Activated CD4-positive, alpha-beta T cell treated with anti-CD3 and anti-CD28 coated beads for 36 hours (primary cell): ENCODE measurements at places on chromosomes 4 and X. TPM values are rescaled to one million over a fixed set of nuclear protein-coding genes. Genes with fewer than 3 reads are reported as not detected.
A peak's percentile ranks its signal among the peaks of the same experiment; 100 is the strongest.

GRCh38 chr4:22762548-22762947 lies 69.8 kb downstream of the GBA3 start:
- no peak overlapping the region for H3K27ac ChIP-seq
- DNase-seq, result no peak
- H3K4me1 ChIP-seq, result no peaks in the 10 kb centered on the region

DNA sequence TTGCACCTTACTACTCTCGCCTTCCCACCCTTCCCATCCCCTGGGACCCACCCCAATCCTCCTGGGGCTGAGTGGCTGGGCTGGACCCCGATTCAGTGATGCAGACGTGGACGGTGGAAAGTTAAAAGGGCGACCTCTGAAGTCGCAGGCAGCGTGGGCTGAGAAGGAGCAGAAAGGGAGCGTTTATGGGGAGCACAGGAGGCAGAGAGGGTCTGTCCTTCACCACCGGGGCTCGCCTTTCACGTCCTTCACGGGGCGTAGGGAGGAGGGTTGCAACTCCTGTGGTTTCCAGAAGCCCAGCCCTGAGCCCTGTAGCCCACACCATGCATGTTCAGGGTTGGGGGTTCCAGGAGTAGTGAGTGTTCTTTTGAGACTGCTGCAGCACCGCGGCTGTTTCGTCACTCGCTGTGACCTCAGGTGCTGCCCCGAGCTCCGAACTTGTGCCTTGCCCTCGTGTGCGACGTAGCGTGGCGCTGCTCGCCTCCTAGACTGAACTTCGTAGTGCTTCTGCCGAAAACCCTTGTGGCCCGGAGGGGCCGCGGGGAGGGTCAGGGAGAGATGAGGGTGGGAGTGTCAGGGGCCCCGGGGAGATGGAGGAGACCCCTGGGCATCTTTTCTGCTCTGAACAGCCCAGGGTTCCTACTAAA lies 1.6 kb downstream of the NHS start:
- DNase-seq, result peak; percentile 50
- H3K4me3 ChIP-seq, result peak overlapping the region; percentile 43
- H3K36me3 ChIP-seq, result no peaks in the 10 kb centered on the region
- peaks cover 35% of the 10 kb centered on the region for H3K27me3 ChIP-seq
- H3K27ac ChIP-seq, result no peak overlapping the region
- peaks cover 13% of the 10 kb centered on the region for H3K4me1 ChIP-seq

DNA sequence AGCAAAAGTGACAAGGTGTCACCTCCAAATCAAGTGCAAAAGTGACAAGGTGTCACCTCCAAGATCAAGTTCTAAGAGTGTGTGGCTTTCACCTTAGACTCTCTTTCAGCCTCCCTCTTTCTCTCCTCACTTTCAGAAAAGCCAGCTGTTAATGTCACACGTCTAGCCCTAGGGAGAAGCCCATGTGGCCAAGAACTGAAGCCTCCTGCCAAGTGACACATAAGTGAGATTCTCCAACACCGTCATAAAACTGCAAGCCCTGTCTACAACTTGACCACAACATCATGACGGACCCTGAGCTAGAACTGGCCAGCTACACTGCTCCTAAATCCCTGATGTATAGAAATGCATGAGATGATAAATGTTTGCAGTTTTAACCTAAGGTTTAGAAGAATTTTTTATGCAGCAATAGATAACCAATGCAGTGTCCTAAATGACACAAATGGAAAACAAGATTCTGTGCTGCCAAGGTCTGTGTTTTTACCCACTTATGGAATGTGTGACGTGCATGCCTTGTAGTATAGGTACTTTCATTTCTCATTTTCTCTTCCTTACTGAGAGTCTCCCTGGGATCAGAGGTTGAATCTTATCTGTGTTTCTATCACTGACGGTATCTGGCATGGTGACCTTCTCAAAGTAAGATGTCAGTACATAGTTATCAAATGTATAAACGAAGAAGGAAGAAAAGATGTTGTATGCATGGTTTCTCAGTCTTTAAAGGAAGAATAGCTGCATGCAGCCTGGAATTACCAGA lies 25.0 kb downstream of the NLGN4X start:
- H3K27me3 ChIP-seq, result no peaks in the 10 kb centered on the region
- DNase-seq, result no peak
- no peak overlapping the region for H3K4me3 ChIP-seq
- no peaks in the 10 kb centered on the region for H3K36me3 ChIP-seq

DNA sequence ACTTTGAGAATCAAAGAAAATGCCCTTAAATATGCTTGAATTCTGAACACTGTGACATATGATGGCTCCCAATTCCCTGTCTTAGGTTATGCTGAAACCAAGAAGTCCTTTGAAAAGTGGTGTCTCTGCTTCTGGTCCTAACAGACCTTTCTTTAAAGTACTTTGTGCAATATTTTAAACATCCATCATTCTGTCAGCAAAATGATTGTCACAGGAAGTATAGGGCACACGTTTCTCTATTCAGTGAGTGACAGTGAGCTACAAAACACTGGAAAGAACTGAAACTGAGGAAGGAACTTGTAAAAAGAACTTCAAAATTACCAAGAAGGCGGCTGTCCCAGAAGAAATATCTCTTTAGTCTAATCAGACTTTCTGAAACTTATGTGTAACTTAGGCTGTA lies 12.2 kb upstream of the NUP54 start:
- H3K36me3 ChIP-seq, result peaks cover 6% of the 10 kb centered on the region
- H3K27ac ChIP-seq, result no peak overlapping the region
- H3K27me3 ChIP-seq, result no peaks in the 10 kb centered on the region
- no peaks in the 10 kb centered on the region for H3K4me1 ChIP-seq
- no peak for DNase-seq
- H3K4me3 ChIP-seq, result no peak overlapping the region

DNA sequence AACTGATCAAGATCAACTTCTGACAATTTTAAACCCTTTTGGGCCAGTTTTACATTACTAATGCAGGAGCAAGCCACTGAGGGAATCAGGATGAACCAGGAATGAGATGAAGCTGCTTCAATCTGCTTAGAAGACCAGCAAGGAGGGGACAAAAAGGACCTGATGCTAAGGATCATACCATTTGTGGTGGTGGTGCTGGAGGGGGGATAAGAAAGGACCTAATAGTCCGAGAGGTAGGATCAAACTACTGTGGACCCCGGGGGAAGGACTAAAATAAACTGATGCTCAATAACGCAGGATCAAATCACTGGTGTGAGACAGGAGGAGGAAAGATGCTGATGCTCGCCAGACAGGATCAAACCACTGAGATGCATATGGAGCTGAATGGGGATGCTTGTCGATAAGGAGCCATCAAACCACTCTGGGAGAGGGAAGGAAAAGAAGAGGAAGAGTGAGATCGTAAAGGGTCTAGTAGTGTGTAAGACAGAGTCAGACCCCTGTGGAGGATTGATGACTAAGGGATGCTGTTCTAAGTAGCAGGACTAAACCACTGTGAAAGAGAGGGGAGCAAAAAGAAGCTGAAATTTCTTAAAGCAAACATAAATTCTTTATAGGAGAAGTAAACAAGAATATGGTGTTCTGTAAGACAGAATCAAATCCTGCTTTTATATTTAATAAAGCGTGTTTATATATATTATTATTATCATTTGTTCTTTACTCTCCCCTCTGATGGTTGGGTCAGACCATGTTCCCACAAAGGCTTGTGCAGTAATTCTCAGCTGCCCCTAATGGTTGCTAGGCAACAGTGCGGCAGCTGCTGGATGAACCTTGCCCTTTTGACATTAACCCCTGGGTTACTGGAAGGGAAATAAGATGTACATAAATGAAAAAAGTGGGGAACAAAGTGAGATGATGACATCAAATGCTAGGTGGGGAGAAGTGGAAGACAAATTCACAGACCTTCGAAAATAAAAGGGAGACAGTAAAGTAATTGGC lies 432.5 kb upstream of the FGF16 start:
- no peak overlapping the region for H3K4me3 ChIP-seq
- H3K36me3 ChIP-seq, result no peaks in the 10 kb centered on the region
- DNase-seq, result peak; percentile 8
- no peak overlapping the region for H3K27ac ChIP-seq

DNA sequence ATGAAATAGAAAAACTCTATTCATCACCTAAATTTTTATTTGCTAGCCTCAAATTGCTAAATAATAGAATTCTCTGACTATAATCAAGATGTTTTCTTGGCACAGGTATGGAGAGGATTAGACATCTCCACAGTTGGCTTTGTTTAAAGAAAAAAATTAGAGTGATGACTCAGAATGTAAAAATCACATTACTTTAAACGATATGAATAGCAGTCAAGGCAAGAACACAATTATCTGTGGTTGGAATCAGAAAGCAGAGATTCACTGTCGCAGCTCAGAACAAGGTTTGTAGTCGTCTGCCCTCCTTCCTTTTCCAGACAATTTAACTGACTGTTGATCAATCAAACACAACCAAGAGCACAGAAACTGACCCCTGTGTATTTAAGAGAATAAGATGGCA lies 32.2 kb upstream of the CCKAR start:
- DNase-seq, result no peak
- H3K4me3 ChIP-seq, result no peak overlapping the region
- peaks cover 8% of the 10 kb centered on the region for H3K27me3 ChIP-seq
- H3K27ac ChIP-seq, result no peak overlapping the region
- no peaks in the 10 kb centered on the region for H3K4me1 ChIP-seq
- no peaks in the 10 kb centered on the region for H3K36me3 ChIP-seq

GRCh38 chr4:47494124-47494430 lies 9.0 kb downstream of the ATP10D start:
- H3K27ac ChIP-seq, result no peak overlapping the region
- no peaks in the 10 kb centered on the region for H3K27me3 ChIP-seq
- no peak for DNase-seq
- peaks cover 18% of the 10 kb centered on the region for H3K4me1 ChIP-seq
- no peaks in the 10 kb centered on the region for H3K36me3 ChIP-seq
- no peak overlapping the region for H3K4me3 ChIP-seq

DNA sequence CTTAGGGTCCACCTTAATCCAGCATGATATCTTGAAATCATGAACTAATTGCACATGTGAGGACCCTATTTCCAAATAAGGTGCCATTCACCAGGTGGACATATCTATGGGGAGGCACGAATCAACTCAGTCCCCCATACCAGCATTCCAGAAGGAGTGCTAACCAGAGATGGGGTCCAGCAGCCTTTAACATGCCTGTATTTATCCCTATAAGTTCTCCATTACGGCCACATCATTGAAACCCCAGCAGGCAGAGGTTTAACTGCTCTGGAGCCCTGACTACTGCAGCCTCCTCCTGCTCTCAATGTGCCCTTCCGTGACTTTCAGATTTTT lies 3.2 kb upstream of the ASMTL start:
- H3K27me3 ChIP-seq, result no peaks in the 10 kb centered on the region
- no peak overlapping the region for H3K27ac ChIP-seq
- DNase-seq, result no peak
- no peaks in the 10 kb centered on the region for H3K36me3 ChIP-seq
- H3K4me3 ChIP-seq, result no peak overlapping the region

GRCh38 chr4:128307123-128307571 lies 19.5 kb upstream of the PGRMC2 start:
- no peaks in the 10 kb centered on the region for H3K4me1 ChIP-seq
- no peak overlapping the region for H3K27ac ChIP-seq
- no peaks in the 10 kb centered on the region for H3K36me3 ChIP-seq
- DNase-seq, result no peak

MAGEB17 gene
- total RNA-seq, result not detected

ZNF41 gene
- 10.9 TPM for total RNA-seq

PNMA6A gene
- total RNA-seq, result 0.39 TPM

TLR1 gene
- total RNA-seq, result 1.5 TPM

MAGED2 gene
- 27.4 TPM for total RNA-seq

TMPRSS11B gene
- not detected for total RNA-seq

RS1 gene
- total RNA-seq, result not detected

FRG2 gene
- total RNA-seq, result not detected
